ENCODE measurements at places on chromosomes 1 and 21. TPM values are rescaled to one million over a fixed set of nuclear protein-coding genes. Genes with fewer than 3 reads are reported as not detected.

Gene TSPAN2
- total RNA-seq = 57.9 TPM

Gene THEM5
- total RNA-seq = not detected

Gene VPS26C
- total RNA-seq = 63.8 TPM

Gene ANGEL2
- total RNA-seq = 32.4 TPM
